ENCODE measurements at places on chromosomes 13 and 19.
A peak's percentile ranks its signal among the peaks of the same experiment; 100 is the strongest.

DNA sequence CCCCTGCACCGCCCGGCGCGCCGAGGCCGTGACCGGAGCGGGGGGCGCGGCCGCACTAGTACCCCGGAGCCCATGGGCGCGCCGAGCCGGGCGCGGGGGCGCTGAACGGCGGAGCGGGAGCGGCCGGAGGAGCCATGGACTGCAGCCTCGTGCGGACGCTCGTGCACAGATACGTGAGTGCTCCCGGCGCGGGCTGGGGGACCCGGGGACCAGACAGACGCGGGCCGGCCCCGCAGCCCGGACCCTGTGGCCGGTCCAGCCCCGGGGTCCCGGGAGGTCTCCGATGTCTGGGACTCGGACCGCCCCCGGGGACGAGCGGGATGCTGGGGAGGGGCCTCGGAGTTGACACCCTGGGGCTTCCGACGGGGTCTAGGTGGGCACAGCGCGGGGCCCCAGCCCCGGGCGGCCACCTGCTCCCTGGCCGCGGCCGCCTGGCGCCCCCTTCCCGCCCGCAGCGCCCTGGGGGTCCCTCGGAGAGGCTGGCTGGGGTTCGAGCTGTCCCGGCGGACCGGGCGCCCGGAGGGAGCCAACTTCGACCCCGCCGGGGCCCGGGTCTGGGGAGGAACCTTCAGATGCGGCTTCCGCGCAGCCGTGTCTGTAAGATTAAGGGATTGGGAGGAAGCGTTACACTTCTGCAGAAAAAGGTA, 568 bp downstream of the ATP11A start:
- no peak for DNase-seq

DNA sequence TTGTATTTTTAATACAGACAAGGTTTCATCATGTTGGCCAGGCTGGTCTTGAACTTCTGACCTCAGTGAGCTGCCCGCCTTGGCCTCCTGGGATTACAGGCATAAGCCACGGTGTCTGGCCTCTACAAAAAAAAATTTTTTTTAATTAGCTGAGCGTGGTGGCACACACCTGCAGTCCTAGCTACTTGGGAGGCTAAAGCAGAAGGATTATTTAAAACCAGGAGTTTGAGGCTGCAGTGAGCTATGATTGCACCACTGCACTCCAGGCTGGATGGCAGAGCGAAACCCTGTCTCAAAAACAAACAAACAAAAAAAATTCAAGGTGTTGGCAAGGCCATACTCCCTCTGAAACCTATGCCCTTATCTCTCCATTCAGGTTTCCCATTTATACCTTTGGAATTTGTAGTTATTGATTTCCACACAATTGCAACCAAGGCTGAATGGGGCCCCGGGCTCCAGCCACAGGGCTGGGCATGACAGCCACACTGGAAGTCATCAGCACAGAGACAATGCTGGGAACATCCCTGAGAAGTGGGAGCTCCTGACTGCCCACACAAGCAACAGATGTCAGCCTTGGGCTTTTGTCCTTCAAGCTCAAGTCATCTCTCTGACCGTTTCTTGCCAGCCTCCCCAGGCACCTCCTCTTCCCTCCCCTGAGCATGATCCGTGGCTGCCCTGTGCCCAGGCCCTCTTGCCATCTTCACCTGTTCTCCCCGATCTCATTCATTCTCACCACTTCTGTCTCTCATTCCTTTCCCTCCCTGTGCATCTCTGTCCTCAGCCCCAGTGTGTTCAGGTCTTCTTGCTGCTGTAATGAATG, 27.2 kb upstream of the CALM3 start:
- no peak for DNase-seq

DNA sequence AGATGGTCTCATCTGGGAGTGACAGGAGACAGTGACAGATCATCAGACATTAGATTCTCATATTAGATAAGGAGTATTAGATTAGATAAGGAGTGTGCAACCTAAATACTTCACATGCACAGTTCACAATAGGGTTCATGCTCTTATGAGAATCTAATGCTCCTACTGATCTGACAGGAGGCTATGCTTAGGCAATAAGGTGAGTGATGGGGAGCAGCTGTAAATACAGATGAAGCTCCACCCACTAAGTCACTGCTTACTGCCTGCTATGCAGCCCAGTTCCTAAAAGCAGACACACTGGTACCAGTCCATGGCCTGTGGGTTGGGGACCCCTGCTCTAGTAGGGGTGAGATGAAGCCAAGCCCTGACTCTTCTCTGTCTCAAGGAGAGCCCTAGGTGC, 10.0 kb upstream of the IGFL3 start:
- peak; percentile 40 for DNase-seq

DNA sequence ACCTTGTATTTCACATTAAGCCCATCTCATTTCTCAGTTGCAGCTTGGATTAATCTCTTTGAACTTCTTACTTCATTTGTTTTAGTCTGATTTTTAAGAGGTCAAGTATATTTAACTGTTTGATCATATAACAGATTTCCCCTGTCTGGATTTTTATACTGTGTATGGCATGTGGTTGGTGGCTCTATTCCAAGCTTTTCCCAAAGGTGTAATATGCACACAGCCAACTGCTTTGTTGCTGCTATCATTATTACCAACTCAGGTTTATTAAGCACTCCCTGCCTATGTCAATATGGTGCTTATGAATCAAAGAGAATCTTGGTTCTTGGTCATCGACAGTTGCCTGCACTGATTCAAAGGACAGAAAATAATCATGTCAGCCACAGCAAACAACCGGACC, 92.6 kb downstream of the RAP2A start:
- no peak for DNase-seq
